Globus pallidus (tissue), 1 donor: ENCODE measurements at places on chromosomes 6 and 20.

DNA sequence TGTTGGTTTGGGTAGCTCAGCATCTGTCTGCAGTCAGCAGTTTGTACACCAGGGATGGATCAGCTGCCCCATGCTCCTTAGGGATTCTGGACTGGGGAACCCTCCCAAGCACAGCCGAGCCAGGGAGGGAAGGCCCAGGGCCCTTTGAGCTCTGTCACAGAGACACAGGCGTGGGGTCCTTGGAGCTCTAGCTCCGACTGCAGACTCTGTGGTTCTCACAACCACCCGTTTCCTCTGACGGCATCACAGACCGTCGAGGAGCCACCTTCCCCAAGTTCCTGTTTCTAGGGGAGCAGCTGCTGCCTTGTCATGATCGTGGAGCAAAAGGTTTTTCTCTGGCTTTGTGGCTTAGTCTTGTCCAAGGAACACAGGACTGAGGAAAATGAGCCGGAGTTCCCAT is at the start of gene SLA2:
Gene SLA2 (minus strand): TSS at position 199 of the 400 bp plus-strand sequence. CDS start 4,861 bp downstream, outside the sequence.
- DNase-seq, result no peak

DNA sequence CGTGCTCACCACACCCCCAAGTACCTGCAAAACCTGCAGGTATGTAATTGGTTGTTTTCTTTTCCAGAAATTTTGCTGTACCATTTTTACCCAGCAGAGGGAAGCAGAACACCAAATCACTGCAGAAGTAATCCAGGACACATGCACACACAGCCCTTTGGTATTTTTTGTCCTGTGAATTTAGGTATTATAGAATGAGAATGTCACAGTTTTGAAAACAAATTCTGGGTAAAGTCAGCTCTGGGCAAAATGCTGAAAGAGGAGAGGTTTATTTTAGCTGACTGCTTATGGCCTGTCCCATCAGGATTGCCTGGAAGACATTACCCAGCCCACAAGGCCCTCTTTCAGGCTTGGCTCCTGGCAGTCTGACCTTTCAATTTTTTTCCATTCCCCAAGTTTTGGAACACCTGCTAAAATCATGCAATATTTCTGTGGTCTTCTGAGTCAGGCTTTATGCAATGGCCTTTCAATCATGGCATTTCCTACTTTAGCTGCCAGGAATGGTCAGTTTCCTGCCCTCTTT is 3.5 kb upstream of the EFHC1 start:
- DNase-seq, result peak; percentile 54

GRCh38 chr20:62785393-62785792 is 10.9 kb upstream of the MRGBP start:
- DNase-seq, result no peak

- DNase-seq, result no peak
Measured at GRCh38 chr20:33188421-33188820, 20.5 kb downstream of the BPIFA2 start.

DNA sequence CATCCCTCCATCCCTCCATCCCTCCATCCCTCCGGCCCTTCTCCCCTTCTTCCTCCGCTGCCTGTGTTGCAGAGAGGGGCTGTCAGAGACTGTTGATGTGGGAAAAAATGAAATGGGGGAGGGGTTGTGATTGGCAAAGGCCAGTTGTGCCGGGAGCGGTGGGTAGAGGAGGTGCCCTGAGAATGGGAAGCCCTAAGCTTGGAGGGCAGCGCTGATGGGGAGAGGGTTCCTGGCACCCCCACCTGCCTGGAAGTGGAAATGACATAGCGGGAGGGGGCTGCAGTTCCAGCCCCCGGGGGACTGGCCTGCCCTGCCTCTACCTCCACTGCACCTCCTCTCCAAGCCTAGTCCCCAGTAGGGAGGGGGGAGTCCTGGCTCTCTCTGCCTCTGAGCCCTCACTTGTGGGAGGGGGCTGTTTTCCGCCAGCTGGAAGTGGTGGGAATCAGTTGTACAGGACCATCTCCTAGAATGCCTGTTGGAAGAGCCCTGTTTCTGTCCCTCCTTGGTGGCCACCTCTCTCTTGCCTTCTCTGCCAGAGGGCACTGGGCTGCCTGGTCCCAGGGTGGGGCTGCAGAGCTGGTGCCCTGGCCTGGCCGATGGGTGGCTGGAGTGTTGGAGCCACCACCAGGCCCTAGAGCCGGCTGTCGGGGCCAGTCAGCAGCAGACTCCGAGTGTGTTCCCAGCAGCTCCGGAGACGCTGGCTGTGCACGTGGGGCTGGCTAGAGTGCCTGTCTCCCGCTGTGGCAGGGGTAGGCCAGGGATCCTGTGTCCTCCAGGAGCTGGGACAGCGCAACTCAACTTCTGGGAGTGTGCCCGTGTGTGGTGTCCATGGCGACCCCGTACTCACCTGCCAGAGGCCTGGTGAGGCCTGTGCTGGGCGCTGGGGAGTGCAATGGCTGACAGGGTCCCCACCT is 1.5 kb downstream of the DLGAP4 start:
- DNase-seq, result no peak

DNA sequence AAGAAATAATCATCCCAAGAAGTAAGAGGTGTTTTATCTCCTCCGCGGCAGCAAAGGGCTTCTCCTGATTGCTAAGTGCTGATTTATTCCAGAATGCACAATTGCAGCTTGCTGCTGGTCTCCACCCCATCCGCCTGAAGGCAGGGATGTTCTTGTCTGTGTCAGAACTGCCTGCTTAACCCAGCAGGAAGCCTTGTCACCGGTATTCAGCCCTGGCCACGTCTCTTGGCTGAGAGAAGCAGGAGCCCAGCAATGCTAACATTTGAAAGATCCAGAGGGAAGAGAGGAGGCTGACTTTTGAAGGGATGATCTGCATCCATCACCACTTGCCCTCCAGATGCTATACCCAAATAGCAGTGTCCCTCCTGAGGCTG is 4.2 kb downstream of the SCML4 start:
- no peak for DNase-seq

DNA sequence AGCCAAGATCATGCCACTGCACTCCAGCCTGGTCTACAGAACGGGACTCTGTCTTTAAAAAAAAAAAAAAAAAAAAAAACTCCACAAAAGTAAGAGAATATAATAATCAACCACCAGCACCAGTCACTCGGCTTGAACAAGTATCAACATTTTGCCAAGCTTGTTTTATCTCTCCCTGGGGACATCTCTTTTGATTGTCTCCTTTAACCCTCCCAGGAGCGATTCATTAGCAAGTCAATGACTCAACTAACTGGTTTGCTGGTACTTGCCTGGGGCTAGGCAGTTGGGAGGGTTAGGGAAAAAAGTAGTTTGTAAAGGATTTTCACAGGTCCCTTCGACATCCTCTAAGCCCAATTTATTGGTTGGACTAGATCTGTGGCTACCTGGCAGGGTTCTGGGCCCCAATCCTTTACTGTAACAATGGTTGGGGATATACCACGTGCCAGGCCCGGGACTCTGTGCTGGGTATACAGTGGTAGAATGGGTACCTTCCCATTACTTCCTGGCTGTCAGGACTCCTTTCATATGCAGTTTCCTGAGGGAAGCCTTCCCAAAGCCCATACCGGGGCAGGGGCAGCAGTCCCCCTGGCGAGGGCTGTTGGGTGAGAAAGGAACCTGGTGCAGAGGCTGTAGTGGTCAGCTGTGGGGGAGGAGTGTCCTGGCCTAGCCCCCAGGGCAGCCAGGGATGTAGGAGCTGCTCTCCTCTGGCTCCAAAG is 12.2 kb downstream of the TGIF2 start:
- no peak for DNase-seq

GRCh38 chr6:105304825-105305224 is 98.1 kb downstream of the PREP start:
- no peak for DNase-seq

DNA sequence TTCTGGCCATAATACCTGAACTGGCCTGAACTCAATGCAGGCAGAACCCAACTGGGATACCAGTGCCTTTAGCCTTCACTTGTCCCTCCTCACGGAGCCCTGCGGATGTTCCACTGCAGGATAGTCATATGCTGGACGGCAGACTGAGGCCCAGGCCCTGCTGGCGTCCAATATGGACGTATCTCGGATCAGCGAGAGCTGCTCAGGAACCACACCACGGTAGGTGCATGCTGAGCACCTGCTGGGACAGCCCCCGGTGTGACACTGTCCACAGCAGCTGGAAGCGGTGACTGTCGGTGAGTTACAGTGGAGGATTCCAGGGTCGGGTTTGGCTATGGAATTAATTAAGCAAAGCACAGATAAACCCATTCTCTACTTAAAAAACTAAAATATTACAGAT is 48.7 kb downstream of the PSMG4 start:
- no peak for DNase-seq

- no peak for DNase-seq
Measured at GRCh38 chr6:126550323-126550722, 210.4 kb downstream of the CENPW start.

DNA sequence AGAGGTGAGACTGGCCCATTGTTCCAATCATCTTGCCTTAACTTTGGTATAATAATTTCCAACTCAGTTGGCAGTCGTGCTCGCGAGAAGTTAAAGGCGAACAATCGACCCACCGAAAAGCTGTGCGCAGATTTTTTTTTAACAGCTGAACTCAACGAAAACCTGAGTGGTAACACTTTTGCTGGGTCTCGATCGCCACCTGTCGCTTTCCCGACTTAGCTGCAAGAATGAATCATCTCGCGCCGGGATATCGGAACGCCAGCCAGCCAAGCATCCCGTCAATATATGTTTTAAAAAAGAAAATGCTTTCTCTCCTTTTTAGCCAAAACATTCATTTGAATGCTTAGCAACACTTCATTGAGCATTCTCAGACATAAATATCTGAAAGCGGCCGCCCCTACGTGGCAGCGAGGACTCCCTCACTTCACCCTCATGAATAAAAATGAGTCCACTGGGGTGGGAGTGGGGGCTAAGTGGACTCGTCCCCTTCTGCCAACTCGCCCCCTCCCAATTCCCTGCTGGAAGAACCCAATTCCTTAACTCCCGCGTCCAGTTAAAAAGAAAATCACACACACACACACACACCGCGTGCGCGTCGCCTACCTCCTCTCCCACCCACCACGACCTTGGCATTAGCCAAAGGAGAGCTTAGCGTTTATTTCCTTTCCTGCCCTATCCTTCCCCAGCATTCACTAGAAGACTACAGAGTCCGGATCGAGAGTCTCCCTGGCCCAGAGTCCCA is 1.5 kb downstream of the COL12A1 start:
- DNase-seq, result no peak

- no peak for DNase-seq
Measured at GRCh38 chr6:6857528-6857927, 250.2 kb upstream of the RREB1 start.

- no peak for DNase-seq
Measured at GRCh38 chr6:11341867-11342266, 109.4 kb upstream of the NEDD9 start.

DNA sequence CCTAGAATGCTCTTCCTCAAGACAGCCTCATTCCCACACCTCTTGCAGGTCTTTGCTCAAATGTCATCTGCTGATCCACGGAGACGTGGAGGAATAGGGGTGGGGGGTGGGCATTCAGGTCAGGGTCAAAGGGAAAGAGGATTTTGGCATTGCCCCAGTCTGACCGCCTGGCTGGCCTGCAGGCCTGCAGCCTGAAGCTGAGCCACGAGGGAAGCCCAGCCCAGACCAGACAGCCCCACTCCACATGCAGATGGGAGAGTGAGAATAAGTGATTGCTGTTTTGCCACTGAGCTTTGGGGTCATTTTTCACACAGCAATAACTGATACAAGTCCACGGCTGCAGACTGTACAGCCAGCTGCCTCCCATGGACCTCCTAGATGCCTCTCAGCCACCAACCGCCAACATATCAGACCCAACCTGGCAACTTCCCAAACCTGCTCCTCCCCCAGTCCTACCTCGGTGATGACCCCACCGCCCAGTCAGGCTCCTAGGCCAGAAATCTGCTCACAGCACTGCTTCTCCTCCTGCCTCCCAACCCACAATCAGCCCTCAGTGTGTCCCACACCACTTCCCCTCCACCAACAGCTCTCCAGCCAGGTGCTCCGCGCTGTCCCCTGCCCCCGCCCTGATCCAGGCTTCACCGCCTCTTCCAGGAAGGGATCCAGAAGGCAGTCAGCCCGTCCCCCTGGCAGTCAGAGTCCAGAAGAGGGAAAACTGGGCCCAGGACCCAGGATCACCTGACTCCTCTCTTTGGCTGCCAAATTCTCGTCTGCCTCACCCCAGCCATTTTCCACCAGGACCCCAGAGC is 14.0 kb downstream of the KIAA1755 start:
- DNase-seq, result peak; percentile 51

DNA sequence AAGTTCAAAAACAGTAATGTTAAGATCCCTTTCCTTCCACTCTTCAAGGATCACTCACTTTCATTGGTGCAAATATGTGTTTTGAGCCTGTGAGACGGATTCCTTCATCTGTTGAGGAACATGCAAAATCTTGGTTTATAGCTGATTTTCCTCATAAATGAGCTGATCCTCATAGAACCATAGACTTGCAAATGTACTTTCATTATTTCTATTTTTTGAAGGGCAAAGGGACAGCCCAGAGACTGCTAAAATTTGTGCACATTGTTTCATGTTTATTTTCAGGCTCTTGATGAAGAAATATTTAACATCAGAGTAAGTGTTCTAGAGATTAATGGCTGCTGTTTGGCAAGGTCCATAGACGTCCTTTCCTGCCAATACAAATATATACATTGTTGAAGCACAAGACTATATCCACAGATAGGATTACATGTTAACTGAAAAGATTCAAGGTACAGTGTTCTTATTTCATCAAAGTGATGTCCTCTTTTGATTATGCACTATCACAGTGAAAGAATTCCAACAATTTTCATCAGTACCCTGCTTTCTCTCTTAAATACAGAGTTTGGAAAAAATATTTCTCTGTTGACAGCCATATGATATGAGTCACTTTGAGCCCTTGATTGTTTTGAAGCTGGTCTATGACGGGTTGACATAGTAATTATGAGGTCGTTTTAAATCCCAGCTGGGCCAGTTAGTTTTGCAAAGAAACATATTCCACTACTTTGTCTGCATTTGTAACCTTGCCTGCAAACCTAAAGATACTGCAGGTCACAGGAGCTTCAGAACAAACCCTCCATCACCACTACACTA is 95.7 kb downstream of the FILIP1 start:
- DNase-seq, result no peak

DNA sequence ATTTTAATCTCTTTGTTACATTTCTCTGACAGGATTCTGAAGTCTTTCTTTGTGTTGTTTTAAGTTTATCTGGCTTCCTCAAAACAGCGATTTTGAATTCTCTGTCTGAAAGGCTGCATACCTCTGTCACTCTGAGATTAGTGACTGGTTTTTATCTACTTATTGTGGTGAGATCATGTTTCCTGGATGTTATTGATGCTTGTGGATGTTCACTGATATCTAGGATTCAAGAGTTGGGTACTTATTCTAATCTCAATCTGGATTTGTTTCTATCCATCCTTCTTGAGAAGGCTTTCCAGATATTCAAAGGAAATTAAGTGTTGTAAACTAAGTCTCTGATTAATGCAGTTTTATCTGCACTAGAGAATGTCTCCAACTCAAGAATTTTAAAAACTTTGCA is 1076.1 kb upstream of the ADGRB3 start:
- no peak for DNase-seq

- no peak for DNase-seq
Measured at GRCh38 chr6:52161689-52162438, 24.3 kb upstream of the IL17A start.

GRCh38 chr6:35363293-35363750 is 21.0 kb downstream of the PPARD start:
- DNase-seq, result no peak

- DNase-seq, result no peak
Measured at GRCh38 chr6:92810913-92811312, 608.4 kb downstream of the EPHA7 start.
